ENCODE measurements at places on chromosomes 6 and 20. TPM values are rescaled to one million over a fixed set of nuclear protein-coding genes. Genes with fewer than 3 reads are reported as not detected.

OXT gene
- total RNA-seq = not detected

- DNase-seq = no peak
These were observed 117.9 kb upstream of the ZNF217 start for GRCh38 chr20:53711333-53712211.

- no peak for DNase-seq
These were observed 129.0 kb downstream of the MMS22L start for GRCh38 chr6:97154015-97154414.

DNA sequence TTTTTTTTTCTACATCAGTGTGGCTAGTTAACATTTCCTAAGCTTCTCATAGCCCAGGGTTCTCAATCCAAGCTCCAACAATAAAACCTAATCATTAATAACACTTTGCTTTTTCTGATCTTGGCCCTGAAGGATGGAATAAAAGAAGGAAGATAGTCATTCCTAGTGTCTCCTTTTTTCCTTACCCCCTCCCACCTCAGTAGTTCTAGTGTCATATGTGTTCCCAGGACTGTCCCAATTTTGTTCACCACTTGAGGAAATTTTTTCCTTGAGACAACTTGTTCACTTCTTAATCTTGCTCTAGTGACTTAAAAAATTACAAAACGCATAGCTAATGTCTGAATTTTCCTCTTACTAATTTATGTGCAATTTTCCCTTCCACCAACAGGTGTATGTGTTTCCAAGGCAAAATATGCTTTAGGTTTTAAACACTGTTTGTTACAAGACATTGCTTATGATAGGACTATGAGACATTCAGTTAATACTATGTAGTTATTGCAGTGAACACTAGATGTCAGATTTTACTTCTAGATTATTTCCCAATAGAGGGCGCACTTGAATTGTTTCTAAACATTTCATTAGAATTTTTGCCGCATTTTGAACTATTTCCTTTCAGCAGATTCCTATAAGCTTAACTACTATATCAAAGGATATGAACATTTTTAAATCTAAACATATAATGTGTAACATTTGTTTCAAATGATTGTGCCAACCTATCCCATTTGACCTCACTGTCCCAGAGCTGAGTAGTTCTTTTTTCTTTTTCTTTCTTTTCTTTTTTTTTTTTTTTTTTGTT is 18.5 kb upstream of the C6orf141 start:
- no peak for DNase-seq

DNA sequence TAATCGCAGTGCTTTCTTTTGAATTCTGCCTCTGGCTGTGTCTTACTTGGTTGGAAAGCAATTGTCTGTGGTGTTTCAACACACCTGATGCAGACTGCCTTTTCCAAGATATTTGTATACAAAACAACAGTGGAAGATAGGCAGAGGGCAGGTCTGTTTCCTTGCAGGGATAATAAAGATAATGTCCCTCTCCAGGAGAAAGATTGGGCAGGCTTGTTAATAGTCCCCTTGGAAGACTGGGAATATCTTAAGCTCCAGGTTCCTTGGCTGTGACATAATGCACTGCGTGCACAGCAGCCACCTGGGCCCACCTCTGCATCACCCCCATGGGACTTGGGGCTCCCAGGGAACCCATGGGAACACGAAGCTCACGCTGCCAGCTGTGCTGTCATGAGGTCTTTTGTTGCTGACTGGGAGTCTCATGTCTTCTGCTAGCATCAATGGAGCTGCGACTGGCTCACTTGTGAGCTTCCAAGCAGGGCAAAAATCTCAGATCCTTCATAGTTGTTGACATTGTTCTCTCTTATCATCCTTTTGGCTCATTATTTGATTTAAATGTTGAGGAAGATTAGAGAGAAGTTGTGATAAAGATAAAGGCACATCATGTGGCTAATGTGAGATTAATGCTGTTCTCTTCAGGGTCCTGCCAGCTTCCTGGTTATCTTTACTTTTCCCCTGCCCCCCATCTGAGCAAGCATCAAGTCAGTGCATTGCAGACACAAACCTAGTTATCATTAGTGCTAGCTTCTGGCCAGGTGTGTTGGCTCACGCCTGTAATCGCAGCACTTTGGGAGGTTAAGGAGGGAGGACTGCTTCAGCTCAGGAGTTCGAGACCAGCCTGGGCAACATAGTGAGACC is 107.1 kb upstream of the ASF1A start:
- DNase-seq = no peak

GRCh38 chr20:45322952-45323383 is 14.9 kb upstream of the MATN4 start:
- no peak for DNase-seq

DNA sequence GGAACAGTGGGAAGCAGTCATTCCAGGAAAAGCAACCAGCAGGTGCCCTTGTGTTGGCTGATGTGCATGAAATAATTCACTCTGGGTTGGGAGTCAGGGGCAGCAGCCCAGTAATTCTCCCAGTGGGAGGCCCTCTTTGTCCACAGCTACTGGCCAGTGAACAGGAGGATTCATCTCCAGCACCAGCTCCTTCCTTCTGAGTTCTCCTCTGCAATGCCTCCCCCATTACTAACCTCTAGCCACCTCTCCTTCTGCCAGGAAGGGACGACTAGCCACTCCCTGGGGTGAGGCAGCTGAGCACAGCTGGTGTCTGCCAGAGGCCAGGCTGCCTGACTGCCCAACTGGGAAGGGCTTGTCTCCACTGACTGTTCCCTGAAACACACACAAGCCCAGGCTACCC is 12.5 kb upstream of the R3HDML start:
- no peak for DNase-seq

GRCh38 chr6:166999145-166999883 is at the start of gene CEP43:
CEP43 (plus strand) TSS chr6:166999397; CDS start chr6:166999413, 16 bp downstream.
- DNase-seq = peak; percentile 78

All from Panc1 (cell line).